ENCODE measurements at places on chromosomes 2 and 18.
A peak's percentile ranks its signal among the peaks of the same experiment; 100 is the strongest.

GRCh38 chr2:234795272-234795920 is 156.4 kb upstream of the SH3BP4 start:
- DNase-seq: peak; percentile 63

- no peak for DNase-seq
Observed at GRCh38 chr2:28681606-28682005, 70.0 kb upstream of the PPP1CB start.

DNA sequence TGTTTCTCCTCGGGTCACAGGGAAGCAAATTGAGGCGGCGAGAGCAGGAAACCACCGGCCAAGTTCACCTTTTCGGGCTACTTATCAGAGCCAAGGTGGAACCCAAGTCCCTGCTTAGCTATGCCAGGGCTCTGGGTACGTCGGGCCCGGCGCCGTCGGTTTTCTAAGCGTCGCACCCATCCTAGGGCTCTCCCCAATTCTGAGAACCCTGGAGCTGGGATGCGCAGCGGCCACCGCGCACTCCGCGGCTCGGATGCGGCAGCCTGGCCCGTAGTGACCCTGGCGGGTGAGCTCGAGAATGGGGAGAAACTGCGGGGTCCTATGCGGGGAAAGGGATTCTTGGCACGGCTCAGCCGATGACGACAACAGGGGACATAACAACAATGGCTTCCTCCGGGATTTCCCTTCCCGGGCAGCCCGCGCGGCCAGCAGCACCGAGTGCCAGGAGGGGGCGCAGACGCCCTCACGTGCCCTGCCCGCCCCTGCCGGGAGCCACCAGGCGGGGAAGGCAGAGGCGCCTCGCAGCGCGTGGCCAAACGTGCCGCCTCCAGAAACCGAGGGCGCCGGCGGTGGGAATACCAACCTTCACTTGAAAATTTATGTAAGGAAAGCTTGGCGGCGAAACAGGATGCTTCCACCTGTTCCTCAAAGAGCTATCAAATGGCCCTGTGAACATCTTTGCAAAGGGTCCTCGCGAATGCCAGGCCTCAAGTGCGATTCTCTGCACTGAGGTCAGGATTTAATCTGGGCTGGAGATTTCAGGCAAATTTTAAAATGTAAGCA is 2.1 kb upstream of the SLC30A3 start:
- peak; percentile 8 for DNase-seq

- DNase-seq: no peak
Observed at GRCh38 chr18:42106784-42107183, 151.8 kb downstream of the PIK3C3 start.

DNA sequence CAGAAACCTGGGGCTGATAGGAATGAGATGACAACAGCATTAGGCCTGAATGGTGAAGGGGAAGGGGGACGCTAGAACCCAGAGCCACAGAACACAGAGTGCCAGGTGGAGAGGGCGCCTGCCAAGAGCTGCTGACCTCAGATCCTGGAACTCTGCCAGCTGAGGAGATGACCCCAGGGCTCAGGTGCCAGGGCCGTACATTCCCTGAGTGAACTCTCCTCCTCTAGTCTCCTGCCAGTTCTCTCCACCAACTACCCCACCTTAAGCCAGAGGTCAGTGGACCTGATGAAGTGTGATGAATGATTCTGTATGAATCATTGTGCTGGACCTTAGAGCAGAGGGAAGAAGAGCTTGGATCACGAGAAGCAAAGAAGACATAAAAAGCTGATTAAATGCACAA is 1582.2 kb upstream of the ACVR2A start:
- DNase-seq: no peak

DNA sequence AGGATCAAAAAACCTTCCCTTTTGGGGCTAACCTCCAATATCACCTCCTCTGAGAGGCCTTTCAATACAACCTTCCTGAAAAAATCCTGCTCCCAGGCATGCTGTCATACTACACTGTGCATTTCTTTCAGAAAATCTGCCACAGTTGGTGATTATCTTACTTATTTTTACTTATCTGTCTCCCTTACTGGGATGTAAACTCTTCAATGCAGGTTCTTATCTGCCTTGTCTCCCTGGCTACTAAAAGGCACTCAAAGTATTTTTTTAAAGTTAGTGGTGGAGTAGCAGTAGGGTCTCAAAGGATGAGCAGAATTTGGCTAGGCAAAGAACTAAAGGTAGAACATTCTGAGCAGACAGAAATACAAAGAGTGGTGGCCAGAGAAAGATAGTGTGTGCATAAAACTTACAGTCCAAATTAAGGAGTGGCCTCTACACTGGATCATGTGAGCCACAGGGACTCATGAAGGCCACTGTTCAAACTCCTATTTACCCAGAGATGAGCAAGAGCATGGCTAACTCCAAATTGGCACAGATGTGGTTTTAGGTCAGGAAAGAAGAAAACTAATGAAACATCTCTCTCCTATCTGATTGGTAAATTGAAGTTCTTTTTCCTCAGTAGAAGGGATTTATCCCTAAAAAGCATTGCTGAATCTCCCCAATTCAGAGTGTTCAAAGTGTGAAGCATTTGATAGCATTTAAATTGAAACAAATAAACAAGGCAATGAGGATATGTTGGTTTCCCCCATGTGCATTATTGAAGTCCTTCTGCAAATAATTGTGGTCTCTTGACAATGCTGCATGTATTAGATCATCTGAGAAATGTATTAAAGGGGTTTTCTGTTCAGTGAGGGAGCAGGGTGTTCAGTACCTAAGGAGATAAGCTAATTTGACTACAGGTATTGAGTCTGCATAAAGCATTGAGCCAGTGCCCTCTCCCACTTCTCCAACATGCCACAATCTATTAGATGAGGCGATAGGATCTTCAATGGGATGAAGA is 285.5 kb downstream of the MREG start:
- no peak for DNase-seq

GRCh38 chr2:3630631-3631030 is 27.4 kb upstream of the ALLC start:
- DNase-seq: no peak

DNA sequence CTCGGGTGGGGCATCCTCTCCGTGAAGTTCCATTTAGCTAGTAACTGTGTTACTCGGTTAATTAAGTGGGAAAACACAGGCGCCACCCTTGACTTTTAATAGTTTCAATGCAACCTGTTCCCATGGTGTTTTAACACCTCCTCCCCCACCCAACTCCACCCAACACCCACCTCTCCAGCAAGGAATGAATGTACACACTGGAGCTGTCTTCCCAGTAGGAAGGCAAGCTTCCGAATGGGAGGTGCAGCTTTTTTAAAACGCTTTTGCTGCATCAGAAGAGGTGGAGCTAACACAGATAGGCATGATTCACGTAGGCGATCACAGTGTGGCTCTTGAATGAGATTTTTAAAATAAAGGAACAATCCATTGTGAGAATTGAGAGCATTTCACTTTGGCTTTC is 73.8 kb upstream of the AGAP1 start:
- no peak for DNase-seq

GRCh38 chr2:112577756-112578155 is 6.7 kb upstream of the CHCHD5 start:
- peak; percentile 32 for DNase-seq

DNA sequence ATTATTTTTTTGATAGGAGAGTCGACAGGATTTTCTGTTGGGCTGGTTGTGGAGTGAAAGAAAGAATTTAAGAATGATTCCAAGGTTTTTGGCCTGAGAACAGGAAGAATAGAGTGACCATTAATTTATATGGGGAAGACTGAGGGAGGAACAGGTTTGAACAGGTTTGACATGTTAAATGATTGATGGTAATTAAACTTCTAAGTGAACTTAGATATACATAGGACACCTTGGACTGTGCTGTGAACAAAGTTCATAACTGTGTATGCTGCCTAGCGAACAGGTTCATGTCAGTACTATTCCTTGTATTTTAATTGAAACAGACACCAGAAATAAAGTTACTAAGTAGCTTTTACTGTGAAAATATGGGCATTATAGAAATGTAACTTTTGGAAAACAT is 212.0 kb downstream of the SPAG16 start:
- DNase-seq: no peak

DNA sequence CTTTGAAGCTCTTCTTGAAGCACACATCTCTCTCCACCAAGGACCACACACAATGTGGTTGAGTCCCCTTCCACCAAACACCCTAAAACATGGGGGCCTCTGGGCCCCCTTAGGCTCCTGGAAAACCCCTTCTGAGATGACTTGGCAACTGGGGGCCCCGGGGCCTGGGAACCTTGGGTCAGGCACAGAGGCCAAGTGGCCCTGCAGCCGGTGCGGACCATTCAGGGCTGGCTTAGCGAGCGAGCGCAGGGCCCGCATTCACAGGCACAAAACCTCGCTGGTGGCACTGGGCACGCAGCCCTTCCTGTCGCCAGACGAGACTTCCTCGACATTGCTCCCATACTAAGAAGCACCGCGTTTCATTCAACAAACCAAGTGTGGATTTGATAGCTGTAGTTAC is 111.2 kb upstream of the ID2 start:
- DNase-seq: no peak

GRCh38 chr2:10579441-10579840 is 110.3 kb downstream of the NOL10 start:
- DNase-seq: no peak

Measured in brain microvascular endothelial cell (primary cell).